Activated T-helper 9 cell treated with anti-CD3 and anti-CD28 coated beads, Interleukin-2, amount 50 U/mL, for 16 hours (primary cell): ENCODE measurements at places on chromosomes 2 and 18.

DNA sequence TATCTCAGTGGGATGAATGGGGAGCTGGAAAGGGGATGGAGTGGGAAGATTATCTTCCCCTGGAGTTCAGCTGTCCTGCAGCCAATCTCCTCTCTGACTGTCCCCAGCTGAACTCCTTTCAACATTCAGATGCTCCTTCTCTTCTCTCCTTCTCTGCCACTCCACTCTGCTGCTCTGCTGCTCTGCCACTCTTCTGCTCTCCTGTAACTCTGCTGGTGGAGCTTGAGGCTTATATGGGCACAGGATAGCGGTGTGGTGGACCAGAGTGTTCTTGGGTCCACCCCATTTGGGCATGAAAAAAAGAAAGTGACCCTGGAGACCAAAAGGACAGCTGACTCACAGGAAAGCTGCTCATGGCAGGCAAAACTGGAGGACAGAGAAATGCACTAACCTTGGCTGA, 26.6 kb downstream of the FAHD2B start:
- DNase-seq: no peak

DNA sequence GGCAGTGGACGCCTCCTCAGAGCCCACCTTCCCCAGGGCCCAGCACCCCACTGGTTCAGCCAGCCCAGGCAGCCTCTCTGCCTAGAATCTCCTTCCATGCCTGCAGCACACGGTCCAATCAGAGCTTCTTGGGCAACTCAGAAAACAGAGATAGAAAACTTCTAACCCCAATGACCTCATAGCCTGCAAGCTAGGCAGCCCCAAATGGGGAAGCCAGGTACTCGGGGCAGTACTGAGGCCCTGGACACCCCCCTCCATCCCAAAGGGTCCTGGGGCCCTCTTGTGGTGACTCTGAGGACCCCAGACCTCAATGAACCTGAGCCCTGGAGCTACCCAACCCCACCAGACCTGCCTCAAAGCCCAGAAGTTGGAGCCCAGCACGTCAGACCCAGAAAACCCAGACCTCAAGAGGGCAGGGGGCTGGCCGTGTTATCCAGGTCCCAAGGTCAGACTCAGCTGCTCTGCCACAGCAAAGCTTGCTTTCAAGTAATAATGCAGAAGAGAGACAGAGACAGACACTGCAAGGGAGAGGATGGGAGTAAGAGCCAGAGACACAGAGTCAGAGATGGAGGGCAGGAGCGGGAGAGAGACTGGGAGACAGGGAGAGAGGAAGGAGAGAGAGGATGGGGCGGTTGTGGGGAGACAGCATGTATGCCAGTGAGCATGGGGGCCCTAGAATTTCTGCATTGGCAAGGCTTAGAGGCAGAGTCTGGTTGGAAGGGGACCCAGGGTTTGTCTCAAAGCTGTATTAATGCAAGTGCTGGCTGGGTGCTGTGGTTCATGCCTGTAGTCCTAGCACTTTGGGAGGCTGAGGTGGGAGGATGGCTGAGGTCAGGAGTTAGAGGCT, 28.2 kb downstream of the SERTAD2 start:
- DNase-seq: no peak

- no peak for DNase-seq
These were observed 72.9 kb downstream of the C1QL2 start for GRCh38 chr2:119085613-119086012.

DNA sequence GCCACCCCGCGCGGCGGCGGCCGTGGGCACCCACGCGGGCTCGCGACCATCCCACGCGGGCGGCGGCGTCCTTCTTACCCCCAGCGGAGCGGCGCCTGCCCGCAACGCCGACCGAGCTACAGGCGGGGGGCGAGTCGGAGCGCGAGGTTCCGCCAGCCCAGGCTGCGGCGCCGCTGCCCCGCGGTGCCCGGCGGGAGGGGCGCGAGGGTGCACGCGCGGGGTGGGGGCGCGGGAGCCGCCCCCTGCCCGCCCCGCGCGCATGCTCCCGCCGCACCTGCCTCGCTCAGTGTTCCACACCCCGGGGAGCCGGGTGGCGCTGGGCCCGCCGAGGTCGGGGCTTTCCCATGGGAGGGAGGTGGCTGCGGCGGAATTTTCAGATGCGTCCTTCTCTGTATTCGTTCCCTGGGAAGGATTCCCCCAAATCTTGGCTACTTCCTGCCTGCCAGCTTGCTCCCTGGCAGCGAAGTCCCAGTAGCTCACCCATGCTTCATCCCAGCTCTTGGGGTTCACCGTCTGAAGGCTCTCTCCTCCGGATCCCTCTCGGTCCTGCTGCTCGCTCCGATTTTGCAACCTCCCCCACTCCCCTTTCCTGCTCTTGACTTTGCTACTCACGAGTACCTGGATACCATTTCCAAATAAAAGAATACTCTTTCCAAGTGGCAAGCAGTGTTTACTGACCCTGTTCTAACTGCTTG, at the start of gene L3MBTL4:
L3MBTL4 (minus strand) TSS at position 189 of the 695 bp plus-strand sequence. CDS start 103,286 bp downstream, outside the sequence.
- DNase-seq: no peak

- DNase-seq: no peak
These were observed 5.5 kb downstream of the PXDN start for GRCh38 chr2:1738646-1739302.

GRCh38 chr2:154686162-154686561, 12.3 kb upstream of the KCNJ3 start:
- no peak for DNase-seq

DNA sequence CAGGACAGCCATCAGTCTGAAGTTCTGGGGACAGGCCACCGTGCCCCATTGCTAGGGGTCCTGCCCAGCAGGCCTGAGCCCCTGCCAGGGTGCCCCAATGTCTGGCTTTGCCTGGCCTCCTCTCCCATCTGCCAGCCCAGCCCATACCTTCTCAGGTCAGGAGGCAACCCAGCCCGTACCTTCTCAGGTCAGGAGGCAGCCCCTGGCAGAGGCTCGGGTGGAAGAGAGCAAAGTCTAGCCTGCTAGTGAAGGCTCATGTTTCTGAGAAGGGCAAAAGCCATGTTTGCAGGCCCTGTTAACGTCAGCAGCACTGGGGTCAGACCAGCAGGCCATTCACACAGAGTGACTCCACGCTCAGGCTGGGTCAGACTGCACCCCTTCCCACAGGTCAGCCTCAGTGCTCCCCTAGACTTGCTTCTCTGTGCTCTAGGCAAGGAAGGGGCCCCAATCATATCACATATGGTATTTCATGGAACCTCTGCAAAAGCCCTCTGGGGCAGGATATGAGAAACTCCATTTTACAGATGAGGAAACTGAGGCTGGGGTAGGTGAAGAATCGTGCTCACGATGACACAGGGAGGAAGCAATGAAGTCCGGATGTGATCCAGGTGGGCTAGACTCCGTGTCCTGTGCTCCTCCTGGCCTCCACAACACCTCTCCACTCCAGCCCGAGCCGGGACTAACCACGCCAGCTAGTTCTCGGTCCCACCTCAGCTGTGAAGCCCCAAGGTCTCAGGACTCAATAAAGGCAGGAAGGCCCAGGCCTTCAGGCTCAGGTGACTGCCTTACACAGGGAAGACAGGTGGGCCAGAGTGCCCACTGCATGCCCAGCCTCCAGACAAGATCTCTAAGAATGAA, 9.5 kb downstream of the SDC1 start:
- DNase-seq: no peak

GRCh38 chr2:27270670-27271069, 4.6 kb upstream of the DNAJC5G start:
- no peak for DNase-seq

DNA sequence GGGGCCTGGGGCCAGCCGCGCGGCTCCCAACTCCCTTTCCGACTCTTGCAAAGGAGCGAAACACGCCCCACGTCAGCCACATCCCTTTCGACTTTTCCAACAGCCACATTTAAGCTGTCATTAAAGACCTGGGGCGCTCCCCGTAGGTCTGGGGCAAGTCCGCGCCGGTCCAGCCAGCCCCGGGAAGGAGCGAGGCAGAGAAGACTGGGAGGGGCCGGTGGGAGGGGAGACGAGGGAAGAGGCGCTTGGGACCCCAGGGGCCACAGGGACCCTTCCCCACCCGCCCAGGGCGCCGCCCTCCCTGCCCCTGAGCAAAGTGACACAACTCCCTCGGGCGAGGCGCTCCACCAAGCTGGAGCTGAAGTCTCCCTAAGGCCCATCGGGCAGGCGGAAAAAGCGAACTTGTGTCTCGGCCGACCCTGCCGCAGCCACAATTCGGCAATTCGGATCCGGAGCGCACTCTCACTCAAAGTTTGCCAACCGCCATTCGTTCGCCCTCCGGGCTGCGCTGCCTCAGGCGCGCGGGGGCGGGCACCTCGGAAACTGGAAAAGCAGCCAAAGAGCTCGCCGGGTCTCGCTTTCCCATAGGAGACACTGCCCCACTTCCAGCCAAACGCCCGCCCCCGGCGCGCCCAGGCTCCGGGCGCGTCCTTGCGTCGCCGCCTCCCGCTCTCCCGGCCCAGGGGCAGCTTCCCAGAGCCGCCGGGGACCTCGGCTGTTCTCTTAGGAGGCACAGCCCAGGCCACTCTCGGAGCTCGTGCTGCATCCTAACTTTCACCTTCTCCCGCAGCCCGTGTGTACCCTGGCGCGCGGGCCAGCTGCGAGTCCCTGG, 1.1 kb upstream of the KCTD1 start:
- DNase-seq: no peak

- no peak for DNase-seq
These were observed 234.1 kb downstream of the XIRP2 start for GRCh38 chr2:167122389-167122788.

GRCh38 chr18:76855594-76855993, 33.2 kb downstream of the ZNF236 start:
- no peak for DNase-seq

GRCh38 chr2:144441711-144442141, 78.2 kb downstream of the ZEB2 start:
- DNase-seq: no peak

GRCh38 chr2:79025421-79025820, at the start of gene REG3G:
Gene REG3G, plus strand, starts transcription at chr2:79025702. Its CDS starts 392 bp downstream, at chr2:79026094.
- no peak for DNase-seq

DNA sequence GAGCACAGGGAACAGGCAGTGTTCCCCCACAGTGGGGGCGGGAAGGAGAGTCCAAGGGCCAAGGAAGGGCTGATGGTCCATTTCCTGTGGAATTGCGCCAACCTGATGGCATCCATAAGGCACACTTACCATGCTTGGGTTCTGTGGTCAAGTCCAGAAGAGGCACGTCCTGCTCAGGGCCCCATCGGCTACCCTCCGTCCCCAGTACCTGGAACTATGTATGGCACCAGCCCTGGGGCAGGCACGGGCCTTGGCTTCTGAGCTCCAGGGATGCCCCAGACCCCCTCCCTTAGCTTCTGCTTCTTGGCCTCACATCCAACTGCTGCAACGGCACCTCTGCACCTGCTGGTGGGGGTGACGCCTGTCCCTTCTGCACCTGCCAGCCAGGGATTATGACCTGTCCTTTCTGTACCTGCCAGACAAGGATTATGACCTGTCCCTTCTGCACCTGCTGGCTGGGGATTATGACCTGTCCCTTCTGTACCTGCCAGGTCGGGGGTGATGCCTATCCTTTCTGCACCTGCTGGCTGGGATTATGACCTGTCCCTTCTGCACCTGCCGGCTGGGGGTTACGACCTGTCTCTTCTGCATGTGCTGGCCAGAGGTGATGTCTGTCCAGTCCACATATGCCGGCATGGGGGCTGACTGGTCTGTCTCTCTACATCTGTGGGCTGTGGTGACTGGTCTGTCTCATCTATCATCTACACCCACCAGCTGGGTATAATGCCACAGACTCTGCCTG, 45.4 kb upstream of the SNTG2 start:
- DNase-seq: no peak

DNA sequence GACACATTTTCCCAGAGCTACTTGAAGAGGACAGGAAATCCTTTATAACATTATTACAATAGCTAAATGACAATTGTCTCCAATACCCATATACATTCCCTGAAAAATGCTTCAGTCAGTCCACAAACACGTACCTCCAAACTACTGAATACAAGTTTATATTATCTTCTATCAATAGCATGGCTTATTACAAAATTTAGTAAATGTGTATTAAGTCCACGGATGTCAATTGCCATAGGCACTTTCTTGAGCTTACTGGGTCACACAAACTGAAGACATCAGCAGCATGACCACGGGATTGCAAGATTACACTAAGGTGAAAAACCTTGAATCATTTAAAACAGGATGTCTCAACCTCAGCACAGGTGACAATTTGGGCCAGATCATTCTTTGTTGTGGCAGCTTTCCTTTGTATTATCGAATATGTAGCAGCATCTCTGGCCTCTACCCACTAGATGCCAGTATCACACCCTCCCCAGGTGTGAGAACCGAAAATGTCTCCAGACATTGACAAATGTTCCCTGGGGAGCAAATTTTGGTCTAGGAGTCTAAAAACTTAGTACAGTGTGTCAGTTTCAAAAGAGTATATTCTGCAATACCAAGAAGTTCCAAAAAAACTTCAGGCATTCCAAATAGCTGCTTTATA, 1.4 kb downstream of the MBD2 start:
- DNase-seq: peak; percentile 20

DNA sequence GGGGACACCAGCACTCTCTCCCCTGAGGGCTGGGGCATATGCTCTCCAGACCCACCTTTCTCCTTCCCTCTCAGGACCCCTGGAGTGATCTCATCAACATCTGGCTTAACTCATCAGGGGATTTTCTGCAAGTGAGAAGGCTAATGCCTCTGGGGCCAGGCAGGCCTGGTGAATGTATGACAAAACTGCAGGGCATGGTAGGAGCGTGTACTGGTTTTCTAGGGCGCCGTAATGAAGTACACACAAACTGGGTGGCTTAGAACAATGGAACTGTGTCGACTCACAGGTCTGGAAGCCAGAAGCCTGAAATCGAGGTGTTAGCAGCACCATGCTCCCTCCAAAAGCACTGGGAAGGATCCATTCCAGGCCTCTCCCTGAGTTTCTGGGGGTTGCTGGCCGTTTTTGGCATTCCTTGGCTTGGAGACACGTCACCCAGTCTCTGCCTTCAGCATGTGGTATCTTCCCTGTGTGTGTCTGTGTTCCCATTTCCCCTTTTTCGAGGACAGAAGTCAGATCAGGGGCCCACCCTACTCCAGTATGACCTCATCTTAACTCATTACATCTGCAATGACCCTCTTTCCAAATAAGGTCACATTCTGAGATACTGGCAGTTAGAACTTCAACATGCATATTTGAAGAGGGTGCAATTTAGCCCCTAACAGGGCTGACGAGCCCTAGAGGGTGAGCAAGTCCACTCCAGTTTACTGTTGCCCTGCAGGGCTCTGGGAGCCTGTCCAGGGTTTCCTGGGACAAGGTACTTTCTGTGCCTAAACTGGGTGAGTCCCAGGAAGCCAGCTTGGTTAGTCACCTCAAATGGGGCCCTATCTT, 45.5 kb upstream of the CAB39 start:
- DNase-seq: no peak

DNA sequence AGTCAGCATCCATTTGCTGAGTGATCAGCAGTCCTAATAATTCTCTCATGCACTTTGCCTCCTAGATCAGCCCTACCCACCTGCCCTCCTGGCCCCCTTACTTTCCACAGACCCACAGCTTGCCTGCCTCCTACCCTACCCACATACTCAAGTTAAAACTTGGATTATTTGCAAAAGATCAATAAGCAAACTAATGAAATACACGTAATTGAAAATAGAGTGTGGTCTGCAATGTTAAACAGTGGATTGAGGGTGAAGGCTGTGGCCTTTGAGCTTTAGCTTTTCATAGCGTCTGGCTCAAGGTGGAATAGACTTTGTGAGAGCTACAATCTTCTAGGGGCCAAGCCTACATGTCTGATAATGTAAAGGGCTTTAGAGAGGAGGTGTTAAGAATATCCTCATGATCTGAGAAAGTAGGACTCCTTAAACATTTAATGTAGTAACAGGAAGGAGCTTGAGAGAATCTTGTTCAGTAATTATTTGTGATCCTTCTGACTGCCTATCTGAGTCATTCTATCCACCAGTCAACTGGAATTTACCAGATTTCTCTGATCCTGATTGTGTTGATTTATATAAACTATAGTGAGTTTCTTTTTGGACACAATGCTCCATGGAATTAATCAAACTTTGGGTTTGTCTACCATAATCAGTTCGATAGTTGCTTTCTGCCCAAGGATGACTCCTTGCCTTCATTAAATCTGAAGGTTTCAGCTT, 310.0 kb downstream of the HRH4 start:
- DNase-seq: no peak
